ENCODE measurements at places on chromosomes 16 and 17. TPM values are rescaled to one million over a fixed set of nuclear protein-coding genes. Genes with fewer than 3 reads are reported as not detected.

The KCNJ16 gene
- not detected for total RNA-seq

The SDR42E2 gene
- total RNA-seq, result not detected

The OSGIN1 gene
- total RNA-seq, result 1.4 TPM

The WFIKKN1 gene
- 0.09 TPM for total RNA-seq

The ABCC1 gene
- total RNA-seq, result 11.8 TPM

The CA10 gene
- total RNA-seq, result not detected

The HOXB9 gene
- 10.6 TPM for total RNA-seq

The NPIPB13 gene
- 1.1 TPM for total RNA-seq

The AIPL1 gene
- not detected for total RNA-seq

The TMEM114 gene
- not detected for total RNA-seq

The ABCA10 gene
- 0.06 TPM for total RNA-seq

The SLC25A39 gene
- 89.0 TPM for total RNA-seq

The CLEC3A gene
- not detected for total RNA-seq

GRCh38 chr17:60169921-60170817, 20.4 kb downstream of the CA4 start:
- DNase-seq, result no peak

- no peak for DNase-seq
Observed at GRCh38 chr17:7208754-7209460, 10.7 kb downstream of the DLG4 start.

DNA sequence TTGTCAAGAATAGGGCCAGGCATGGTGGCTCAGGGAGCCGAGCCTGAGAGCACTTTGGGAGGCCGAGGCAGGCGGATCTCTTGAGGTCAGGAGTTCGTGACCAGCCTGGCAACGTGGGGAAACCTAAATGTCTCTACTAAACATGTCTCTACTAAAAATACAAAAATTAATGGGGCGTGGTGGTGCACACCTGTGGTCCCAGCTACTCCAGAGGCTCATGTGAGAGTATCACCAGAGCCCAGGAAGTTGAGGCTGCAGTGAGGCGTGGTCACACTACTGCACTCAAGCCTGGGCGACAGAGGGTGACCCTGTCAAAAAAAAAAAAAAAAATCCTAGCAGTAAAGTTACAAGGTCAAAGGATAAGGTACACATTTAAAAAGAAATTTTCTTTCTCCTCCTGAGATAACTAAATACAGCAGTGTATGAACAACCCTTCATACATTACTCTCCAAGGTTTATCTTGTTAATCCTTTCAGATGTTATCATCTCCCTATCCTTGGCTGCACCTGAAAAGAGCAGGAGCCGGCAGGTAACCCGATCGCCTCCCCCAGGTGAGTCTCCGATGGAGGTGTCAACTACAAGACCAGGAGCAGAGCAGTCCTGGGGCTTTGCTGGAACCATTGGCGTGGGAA, 122.3 kb downstream of the GOSR1 start:
- DNase-seq, result no peak

DNA sequence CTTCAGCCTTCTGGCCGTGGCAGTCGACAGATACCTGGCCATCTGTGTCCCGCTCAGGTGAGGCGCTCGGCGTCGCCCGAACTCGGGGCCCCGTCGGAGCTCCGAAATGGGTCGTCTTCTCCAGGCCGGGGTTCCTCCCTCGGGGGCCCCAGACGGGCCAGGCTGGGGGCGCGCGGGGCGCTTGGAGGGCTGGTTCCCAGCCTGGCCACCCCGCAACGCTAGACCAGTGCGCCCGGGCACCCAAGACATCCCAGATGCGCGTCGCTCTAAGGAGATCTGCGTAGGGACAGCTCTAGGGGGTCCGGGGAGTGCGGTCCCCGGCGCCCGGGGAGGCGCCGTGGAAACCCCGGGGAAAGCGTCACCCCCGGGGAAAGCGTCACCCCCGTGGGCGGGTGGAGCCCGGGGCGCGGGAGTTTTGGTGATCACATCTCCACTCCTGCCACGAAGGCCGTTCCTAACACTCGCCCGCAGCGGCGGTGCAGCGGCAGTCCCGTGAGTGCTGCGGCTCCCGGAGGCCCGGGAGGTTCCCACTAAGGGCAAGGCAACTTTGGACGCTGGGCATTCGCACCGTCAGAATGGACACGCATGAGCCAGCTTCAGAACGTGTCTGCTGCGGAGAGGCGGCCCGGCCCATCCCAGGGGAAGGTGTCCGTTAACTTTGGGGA, 729 bp downstream of the ADORA2B start:
- no peak for DNase-seq

DNA sequence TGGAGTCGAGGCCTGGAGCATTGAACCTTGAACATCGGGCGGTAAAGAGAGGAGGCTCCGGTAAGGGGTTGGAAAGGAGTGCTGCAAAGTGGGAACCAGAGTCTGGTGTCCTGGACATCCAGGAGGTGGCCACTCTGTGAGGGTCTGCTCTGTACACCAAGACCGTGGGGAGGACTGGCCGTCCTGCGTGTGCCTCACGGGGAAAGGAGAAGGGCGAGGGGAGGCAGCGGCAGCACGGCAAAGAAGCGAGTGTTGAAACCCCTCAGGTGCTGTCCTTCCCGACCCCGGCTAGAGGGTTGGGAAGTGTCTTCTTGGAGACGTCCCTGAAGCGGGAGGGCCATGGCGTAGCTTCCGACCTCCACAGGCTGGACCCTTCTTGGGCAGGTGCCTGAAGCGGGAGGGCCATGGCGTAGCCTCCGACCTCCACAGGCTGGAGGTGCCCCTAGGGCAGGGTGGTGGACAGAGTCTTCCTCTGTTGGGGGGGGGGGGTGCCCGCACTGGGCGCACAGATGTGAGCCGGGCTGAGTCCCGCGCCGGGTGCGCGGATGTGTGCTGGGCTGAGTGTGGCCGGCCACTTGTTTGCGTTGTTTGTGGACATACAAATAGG, 42.0 kb downstream of the FOXK2 start:
- DNase-seq, result no peak

DNA sequence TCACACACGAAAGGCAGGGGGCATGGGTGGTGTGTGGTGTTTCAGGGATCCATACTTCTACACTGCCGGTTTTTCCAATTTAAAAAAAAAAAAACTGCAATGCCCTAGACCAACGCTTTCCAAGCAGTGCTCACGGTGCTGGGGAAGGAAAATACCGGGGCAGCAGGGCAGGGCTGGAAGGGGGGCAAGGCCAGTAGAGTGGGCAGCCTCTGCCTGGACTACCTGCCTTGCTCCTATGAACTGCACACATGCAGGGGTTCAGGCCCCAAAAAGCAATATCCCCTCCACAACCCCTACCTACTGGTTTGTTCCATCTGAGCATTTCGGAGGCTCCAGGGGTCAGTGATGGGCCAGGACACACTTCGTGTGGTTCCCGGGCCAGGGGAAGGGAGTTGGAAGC, 29.4 kb downstream of the RPH3AL start:
- no peak for DNase-seq

GRCh38 chr17:35051579-35052240, 11.8 kb downstream of the RFFL start:
- no peak for DNase-seq

DNA sequence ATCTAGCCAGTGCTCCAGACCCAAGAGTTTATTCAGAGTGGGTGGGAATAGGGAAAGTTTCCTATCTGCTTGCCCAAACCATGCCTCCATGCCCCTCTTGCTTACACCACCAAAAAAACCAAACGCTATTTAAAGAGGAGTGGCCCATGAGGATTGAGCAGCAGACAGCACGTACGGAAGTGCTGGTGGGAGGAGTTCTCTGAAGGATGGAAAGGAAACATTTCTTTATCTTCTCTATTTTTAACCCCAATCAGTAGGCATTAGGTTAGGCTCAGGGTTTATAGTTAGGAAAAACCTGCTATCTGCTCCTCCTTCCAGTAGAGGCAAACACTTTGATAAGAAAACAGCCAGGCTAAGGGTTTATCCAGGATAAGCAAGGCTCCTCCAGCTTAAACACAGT, 235.3 kb downstream of the ZFHX3 start:
- DNase-seq, result no peak

DNA sequence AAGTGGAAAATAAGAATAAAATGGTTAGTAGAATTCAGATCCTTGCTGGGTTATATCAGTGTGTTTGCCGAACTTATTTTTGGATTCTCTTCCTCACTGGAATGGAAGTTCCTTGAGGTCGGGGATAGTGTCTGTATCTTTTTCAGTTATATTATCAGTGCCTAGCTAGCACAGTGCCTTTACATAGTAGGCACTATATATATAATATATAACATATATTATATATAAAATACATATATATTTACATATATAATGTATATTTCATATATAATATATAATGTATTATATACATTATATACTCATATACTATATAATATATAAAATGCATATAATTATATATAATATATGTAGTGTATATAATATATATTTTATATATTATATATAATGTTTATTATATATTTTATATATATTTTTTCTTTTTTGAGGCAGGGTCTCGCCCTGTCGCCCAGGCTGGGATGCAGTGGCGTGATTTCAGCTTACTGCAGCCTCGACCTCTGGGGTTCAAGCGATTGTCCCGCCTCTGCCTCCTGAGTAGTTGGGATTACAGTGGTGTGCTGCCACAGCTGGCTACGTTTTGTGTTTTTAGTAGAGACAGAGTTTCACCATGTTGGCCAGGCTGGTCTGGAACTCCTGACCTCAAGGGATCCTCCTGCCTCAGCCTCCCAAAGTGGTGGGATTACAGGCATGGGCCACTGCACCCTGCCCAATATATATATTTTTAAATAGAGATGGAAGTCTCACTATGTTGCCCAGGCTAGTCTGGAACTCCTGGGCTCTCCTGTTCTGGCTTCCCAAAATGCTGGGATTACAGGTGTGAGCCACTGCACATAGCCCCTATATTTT, 3.2 kb downstream of the NFATC3 start:
- no peak for DNase-seq

- no peak for DNase-seq
Observed at GRCh38 chr17:72954579-72954978, 137.9 kb downstream of the SLC39A11 start.

GRCh38 chr16:68005786-68006286, 6.6 kb upstream of the DPEP2 start:
- DNase-seq, result no peak

GRCh38 chr17:27237890-27238289, 56.0 kb upstream of the WSB1 start:
- no peak for DNase-seq

DNA sequence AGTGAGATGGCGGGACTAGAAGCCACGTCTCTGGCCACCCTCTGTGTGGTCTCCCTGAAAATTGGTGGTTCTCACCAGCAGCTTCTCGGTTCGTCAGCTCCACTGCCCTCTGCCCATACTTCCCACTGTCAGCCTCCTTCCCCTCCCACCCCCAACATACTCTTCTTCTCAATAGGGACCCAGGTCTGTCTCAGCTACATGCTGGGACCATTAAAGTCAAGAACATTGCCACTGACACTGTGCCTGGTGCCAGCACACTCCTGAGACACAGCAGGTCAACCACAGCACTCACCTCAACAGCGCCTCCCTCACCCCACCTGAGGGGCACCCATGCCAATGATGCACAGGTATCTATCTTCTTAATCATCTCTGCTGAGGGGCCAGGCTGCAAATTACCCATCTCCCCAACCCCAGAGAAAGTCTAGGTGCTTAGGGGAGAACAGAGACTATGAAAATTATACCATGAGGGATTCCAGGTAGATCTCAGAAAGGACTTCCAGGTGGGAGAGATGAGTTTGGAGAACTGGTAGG, 1.3 kb downstream of the PLXDC1 start:
- DNase-seq, result no peak

- peak; percentile 37 for DNase-seq
Observed at GRCh38 chr17:47278561-47278960, 24.9 kb downstream of the ITGB3 start.

- DNase-seq, result no peak
Observed at GRCh38 chr17:75231071-75231470, 25.6 kb downstream of the NUP85 start.

DNA sequence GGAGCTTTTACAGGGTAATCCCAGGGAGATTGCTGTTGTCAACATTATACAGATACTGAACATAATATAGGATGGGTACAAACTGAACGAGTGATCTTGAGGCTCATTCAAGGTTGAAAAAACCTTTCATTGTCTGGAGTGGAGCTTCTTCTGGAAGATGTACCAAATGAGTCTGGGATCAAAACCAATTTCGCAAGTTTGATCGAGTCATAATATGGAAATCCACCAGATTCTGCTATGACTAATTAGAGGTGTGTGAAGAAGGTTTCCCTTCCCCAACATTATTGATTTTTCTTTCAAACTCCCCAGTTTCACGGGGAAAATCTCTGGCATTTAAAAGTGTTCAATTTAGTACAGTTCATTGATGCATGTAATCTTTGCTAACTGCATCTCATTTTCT, 324.1 kb downstream of the ZFHX3 start:
- DNase-seq, result no peak

- peak; percentile 52 for DNase-seq
Observed at GRCh38 chr17:32007463-32008298, 498 bp downstream of the LRRC37B start.

- no peak for DNase-seq
Observed at GRCh38 chr16:66899310-66899944, 19.1 kb downstream of the PDP2 start.

- DNase-seq, result peak; percentile 26
Observed at GRCh38 chr17:63171428-63172393, 205.7 kb downstream of the TANC2 start.

GRCh38 chr17:17535957-17536356, 39.8 kb upstream of the RASD1 start:
- DNase-seq, result no peak

DNA sequence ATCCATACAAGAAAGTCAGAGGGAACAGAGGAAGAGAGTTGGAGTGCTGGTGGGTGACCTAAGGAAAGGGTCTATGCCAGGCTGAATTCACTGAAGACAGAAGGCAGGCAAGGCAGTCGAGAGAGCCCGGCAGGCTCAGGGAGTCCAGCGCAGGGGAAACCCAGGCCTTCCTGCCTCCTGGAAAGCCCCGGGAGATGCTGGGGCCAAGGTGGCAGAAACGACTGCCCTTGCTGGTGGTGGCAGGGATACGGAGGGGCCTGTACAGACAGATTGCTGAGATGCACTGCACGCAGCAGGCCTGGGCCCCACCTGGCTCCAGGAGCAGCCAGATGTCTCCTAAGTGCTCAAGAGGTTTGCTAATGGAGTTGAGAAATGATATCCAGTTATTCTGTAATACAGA, 59.8 kb downstream of the GTF3C1 start:
- no peak for DNase-seq

DNA sequence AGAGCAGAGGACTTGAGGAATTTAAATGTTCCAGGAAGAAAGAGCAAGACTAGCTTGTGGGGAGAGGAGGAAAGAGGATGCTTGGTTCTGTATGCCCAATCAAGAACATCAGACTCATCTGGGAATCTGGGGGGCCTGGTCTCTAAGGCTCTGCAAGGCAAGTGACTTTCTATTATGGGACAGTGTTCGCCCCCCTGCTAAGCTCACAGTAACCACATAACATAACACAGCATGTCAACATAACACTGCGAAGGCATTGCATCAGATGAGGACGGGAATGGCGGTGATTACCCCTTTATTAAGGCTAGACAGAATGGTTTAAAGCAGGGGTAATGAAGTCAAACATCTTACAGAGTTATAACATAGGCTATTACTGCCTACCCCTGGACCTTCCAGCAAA, 176.6 kb upstream of the IRX6 start:
- no peak for DNase-seq

- DNase-seq, result peak; percentile 95
Observed at GRCh38 chr17:16568541-16569357, at the start of gene ZNF287. TSS of gene ZNF287 (minus strand) at chr17:16569204. CDS start at chr17:16567731, 1,473 bp downstream.

GRCh38 chr17:79803421-79803996, 6.6 kb upstream of the CBX8 start:
- no peak for DNase-seq
